ENCODE measurements at places on chromosomes 2 and 18.

GRCh38 chr2:49490710-49491109 lies 336.4 kb upstream of the FSHR start:
- DNase-seq, result peak; percentile 47

DNA sequence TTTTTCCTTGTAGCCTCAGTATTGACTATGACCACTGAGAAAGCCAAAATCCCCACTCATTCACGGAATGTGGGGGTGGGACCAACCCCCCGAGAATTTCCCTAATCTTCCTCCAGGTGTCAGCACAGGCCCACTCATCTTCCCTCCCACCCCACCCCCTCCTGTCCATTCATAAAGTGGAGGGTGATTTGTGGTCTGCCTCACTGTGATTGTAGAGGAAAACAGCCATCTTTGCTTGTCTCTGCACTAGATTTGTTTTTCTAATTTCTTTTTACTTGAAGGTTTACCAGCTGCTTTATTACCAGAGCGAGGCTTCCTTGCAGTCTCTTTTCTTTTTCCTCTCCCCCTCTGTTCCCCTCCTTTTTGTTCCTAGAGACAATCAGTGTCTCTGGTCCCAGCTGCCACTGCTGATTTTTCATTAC lies 171.8 kb downstream of the ICOS start:
- DNase-seq, result peak; percentile 57

GRCh38 chr18:59915606-59916005 lies 15.8 kb downstream of the PMAIP1 start:
- no peak for DNase-seq

- DNase-seq, result no peak
Measured at GRCh38 chr18:46061387-46061786, 10.7 kb downstream of the PSTPIP2 start.

- DNase-seq, result no peak
Measured at GRCh38 chr2:74917702-74918619, 40.5 kb upstream of the POLE4 start.

GRCh38 chr18:48306838-48307237 lies 102.3 kb downstream of the ZBTB7C start:
- DNase-seq, result no peak

GRCh38 chr2:226983895-226984749 lies 148.3 kb downstream of the RHBDD1 start:
- no peak for DNase-seq

DNA sequence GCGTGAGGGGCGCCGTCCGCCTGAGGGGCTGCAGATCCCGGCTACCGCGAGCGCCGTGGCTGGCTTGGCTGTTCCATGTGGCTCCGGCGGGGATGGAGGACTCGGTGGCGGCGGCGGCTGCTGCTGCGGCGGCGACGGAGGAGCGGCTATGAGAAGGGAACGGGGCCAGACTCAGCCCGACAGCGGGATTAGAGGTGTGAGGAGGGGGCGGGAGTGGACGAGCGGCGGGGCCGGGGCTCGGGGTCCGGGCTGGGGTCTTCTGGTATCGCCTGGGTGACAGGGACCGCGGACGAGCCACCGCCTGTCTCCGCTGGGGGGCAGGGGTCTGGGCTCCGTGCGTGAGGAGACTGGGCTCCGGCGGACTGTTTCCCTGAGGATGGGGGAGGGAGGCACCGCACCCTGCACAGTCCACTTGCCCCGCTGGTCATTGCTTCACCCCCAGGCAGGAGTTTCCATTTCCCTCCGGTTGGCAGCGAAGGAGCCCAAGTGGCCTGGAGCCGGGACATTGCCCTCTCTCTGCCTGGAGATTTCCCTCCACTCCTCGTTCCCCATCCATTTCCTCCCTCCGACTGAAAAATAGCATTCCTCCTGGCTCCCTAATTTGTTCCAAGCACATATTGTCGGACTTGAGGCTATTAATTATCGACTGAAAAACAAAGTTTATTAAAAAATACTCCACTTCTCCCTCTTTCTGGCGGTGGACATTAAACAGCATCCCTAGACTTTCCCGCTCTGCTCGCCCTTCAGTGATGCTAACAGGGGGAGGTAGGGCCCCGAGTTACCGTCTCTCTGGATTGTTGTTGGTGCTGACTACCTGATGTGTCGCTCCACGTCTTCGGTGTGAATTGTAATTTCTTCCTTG lies 577 bp downstream of the EHBP1 start:
- DNase-seq, result peak; percentile 70

GRCh38 chr2:228777855-228778355 lies 493.2 kb downstream of the PID1 start:
- DNase-seq, result no peak

DNA sequence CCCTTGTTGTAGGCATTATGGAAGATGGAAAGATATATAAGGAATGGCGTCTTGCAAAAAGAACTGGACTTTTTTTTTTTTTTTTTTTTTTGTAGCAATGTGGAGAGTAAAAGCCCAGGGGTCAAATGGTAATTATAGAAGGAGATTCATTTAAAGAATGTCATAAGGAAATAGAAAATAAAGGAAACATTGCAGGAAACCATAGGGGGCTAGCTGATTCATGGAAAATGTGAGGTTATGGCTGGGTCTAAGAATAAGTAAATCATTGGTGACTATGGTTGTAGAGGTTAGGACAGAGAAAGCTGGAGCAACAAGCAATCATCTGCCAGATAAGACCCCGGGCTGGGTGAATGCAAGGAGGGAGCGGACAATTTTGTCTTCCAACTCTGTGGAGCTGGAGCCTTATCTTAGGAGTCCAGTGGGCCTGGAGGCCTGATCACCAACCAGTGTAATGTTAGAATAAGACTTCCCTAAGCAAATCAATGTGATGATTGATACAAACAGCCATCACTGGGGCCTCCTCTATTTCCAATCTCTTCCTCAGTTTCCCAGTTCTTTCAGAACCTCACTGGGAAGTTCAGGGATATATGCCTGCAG lies 201.2 kb upstream of the TNP1 start:
- DNase-seq, result no peak

DNA sequence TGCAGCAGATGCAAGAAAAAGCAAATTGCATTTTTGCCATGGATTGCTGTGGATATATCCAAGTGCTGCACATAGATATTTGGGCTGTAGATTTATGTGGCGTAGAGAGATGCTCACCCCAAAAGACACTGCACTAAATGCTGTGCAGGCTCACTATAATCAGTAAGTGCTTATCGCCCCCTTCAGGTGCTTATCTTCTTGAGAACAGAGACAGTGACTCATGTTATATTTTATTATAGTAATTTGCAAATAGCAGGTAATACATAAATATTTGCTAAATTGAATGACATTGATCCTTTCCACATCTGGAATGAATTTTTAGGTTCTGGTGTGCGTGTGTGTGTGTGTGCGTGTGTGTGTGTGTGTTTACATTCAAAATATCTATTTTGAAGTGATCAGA lies 36.8 kb upstream of the PLEKHM3 start:
- peak; percentile 64 for DNase-seq

DNA sequence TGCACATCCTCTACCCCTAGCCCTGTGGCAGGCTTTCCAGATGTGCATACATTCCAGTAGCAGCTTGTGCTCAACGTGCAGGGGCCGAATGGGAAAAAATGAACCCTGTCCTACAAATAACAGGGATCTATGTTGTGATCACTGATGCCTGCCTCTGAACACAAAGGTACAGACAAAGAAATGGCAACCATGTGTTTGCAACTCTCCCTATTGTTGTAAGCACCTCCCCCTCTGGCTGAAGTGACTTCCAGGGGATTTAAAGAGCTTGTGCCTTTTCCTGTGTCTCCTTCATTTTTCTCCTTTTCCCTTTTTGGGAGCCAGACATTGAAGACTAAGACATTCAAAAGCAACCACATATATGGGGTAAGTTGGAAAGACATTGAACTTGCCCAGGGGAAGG lies 21.6 kb downstream of the ARHGAP25 start:
- DNase-seq, result peak; percentile 4

DNA sequence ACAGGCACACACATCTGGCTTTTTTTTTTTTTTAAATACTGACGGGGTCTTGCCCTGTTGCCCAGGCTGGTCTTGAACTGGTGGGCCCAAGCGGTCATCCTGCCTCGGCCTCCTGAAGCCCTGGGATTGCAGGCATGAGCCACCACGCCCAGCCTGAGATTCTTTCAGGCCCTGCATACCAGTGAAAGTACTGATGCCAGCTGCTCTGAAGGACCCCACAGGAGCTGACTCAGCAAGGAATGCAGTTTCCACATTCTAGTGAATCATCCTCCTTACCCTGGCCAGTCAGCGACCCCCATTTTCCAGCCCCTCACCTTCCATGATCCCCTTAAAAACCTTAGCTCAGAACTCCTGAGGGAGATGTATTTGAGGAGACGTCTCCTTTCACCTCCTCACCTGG lies 5.8 kb upstream of the DTYMK start:
- DNase-seq, result no peak

DNA sequence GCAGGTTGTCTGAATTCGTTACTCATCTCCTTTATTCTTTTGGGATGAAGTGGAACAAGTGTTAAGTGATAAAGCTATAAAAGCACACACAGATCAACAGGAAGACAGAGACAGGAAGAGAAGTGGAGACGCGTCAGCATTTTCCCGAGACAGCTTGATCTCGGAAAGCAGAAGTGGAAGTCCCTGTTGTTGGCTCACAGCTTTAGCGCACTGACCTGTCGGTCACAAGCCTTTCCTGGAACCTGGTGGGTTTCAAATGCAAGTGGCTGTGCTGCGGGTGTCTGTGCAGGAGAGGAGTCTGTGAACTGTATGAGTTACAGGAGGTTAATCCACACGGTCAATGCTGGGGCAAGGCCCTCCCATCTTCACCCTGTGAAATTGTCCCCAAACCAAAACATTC lies 116.6 kb upstream of the PELI1 start:
- no peak for DNase-seq

DNA sequence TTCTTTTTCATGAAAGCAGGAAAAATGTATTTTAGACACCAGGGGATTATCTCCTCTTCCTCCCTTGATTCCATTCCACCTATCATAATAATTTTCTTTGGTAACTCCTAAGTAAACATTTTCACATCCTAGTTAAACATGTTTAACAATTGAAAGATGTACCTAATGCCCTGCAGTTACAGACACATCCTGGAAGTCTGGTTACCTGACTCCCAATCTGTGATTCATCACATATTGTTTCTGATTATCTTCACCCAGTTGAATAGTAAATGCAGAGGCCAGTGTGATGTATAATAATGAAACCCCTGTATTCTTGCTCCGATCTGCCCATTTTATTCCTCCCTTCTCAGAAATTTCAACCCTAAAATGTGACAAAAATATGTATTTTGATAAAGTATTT lies 1237.6 kb upstream of the LRRTM1 start:
- DNase-seq, result peak; percentile 3
